Activated naive CD4-positive, alpha-beta T cell treated with anti-CD3 and anti-CD28 coated beads, Interleukin-2, amount 50 U/mL, for 72 hours (primary cell): ENCODE measurements at places on chromosomes 12 and 14.

GRCh38 chr12:106064721-106065021 lies 74.1 kb downstream of the NUAK1 start:
- no peak for DNase-seq

- DNase-seq: peak; percentile 69
Observed at GRCh38 chr12:47808050-47808449, 11.7 kb downstream of the HDAC7 start.

GRCh38 chr14:75168586-75169335 lies 7.7 kb downstream of the TMED10 start:
- no peak for DNase-seq

GRCh38 chr12:32390572-32391219 lies 8.7 kb upstream of the FGD4 start:
- DNase-seq: no peak

DNA sequence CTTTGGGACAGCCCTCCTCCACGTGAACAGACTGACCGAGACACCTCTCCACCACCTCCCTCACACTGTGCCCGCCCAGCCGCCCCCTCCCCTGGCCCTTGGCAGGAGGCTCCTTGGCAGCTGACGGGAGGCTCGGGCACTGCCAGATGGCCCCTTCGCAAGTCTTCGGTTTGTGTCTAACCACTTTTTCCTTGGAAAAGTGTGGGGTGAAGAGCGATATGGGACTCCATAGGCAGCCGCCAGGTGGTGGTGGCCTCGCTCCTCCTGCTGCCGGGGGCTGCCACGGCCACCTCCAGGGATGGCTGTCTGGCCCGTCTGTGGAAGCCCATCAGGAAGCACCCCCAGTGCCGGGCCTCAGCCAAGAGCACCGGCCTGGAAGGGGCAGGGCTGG lies 58.7 kb downstream of the LRCOL1 start:
- DNase-seq: no peak

DNA sequence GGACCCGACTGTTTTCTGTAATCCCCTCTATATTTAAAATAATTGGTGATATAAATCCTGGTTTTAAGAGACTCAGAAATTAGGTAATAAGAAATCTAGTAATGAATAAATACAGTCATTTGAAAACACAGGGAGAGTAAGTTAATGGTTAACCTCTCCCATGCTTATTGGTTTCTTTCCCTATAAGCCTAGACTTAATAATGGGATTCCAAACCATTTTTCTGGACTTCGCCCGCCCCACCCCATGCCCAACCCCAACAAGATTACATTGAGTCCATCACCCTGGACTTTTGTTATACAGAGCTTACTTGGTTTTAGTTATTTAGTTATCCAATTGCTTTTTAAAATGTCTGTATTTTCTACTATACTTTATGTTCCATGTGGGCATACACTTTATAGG lies 98.7 kb downstream of the WIF1 start:
- DNase-seq: no peak

- no peak for DNase-seq
Observed at GRCh38 chr12:65282840-65283239, 4.4 kb downstream of the MSRB3 start.

DNA sequence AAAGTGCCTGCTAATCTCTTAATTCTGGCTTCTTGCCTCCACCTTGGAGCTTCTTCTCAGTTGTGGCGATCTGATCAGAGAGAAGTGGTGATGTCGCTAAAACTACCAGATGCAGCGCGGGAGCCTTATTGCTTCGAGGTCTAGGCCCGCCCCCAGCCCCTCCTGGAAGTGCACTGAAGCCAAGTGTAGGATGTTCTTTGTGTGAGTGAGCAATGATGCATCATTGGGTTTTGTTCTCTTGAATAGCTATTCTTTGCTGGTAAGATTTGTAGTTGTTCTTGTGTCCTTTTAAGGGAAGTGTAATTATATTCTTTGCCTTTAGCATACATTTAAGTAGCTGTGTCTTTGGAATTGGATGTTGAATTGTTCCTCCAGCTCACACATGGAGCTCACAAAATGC lies 35.8 kb downstream of the MTHFD1 start:
- DNase-seq: no peak

GRCh38 chr14:60637479-60638315 lies 11.6 kb downstream of the SIX1 start:
- DNase-seq: no peak

GRCh38 chr14:78324353-78324752 lies 154.2 kb downstream of the NRXN3 start:
- DNase-seq: no peak

DNA sequence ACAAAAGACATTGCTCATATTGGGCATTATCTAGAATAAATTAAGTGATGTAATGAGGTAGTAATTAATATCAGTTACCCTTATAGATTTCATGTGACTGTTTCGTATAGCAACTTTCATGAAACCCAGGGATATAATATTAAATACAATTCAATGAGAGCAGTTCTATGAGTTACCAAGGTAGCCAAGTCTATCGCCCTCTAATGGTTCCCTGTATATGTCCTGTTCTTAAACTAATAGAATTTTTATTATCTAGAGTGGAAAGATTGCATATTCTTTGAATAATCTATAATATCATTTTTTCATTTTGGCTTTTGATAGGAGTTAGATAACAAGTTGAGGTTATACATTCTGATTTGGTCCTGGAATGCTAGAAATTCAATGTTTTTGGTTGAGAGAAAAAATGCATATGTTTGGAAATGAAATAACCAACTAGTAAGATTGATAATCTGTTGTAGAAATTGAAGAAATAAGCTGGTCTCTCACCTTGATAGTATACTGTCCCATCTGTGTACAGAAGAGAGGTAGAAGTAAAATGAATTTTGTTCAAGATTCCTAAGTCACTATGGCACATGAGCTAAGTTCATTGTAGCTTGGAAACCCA lies 59.7 kb downstream of the SCFD1 start:
- no peak for DNase-seq

GRCh38 chr14:38505973-38506249 lies 250.0 kb upstream of the CLEC14A start:
- no peak for DNase-seq

DNA sequence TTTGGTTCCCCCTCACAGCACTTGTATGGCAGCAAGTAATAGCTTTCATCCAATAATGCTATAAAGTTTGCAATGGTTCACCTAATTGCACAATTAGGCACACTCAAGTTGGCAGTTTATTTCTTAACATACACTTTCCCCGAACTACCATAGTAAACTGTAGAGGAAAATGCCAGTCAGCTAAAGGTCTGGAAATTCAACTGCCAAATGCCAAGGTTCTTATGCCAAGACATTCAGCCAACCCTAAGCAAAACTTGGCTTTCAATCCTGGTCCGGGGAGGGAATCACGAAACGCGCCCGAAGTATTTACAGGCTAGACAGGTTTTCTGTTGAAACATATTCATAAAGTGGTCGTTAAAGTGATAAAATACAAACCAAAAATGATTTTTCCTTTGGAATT lies 1512.4 kb upstream of the FLRT2 start:
- no peak for DNase-seq

DNA sequence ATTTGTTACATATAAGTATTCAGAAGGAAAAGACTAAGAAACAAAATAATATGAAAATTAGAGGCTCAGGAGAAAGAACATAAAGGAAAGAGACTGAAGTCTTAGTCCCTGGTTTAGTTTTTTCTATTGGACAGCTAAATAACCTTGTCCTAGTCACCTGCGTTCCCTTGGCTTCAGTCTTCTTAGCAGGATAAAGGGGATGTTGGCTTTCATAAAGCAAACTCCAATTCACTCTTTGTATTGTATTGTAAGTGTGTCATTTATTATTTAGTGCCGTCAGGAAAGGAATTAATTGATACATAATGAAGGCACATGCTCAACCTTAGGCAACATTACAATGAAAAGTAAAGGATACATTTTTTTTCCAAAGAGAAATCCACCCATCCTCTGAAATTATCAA lies 190.3 kb upstream of the PPFIA2 start:
- DNase-seq: no peak

GRCh38 chr14:78863143-78863542 lies 693.0 kb downstream of the NRXN3 start:
- DNase-seq: peak; percentile 21

DNA sequence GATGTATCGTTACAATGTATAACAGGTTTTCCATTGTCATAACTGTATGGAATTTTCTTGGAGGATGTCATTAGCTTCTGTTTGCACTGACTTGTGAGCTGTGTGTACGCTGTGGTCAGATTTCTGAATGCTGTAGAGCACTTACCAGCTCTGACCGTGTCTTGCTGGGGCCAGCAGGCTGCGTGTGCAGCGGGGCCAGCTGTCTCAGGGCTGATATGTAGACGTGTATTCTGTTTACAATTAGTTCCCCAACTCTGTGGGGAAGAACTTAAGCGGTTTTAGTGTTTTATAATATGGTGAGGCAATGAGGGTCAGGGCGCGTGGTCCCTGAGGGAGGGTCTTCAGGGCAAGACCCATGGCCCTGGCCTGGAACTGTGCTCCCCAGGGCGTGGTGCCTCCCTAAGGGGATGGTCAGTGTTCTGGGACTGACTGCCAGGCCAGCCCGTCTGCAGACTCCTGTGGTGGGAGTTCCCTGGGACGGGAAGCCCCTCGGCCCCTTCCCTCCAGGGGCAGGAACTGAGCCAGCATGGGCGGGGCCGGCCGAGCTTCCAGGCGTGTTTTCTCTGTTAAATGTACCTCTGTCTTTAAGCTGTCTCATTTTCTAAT lies 18.7 kb downstream of the XRCC3 start:
- DNase-seq: no peak

DNA sequence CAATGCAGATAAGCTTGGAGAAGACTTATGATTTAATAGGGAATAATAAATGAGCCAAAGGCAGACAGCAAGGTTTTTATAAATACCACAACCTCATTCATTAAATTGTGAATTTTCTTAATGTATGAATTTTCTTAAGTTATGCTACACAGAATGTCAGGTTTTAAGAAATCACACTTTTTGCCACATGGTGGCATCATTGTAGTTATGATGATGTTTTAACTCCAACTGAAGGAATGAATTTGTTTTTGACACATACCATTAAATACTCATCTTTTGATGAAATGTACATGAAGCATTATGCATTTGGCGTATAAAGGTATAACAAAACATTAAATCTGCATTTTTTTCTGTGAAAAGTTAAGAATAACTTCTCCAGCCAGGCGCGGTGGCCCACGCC lies 524.1 kb upstream of the FBXO33 start:
- no peak for DNase-seq

GRCh38 chr12:45174595-45174994 lies 41.3 kb upstream of the ANO6 start:
- DNase-seq: no peak

- no peak for DNase-seq
Observed at GRCh38 chr12:11071414-11071813, 9.3 kb upstream of the TAS2R46 start.

GRCh38 chr14:80844872-80845271 lies 96.7 kb downstream of the CEP128 start:
- DNase-seq: no peak

DNA sequence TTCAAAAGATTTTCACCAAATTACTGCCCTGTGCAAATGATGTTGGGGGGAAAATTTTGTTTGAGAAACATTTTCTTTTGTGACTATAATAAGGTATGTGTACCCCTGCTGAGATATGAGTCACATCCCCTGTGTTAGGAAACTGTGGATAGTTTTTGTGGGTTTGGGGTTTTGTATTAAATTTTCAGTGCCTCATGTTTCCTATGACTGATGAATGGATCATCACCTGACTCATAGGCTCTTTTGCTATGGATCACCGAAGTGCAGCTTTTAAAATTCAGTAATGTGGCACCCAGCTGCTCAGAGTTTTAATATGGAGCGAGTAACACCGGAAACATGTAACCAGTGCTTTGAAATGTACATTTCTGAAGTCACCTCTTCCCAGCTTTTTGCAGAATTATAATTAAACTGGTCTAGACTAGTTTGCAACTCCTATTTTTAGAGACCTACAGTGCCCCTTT lies 167.4 kb upstream of the HMGA2 start:
- DNase-seq: peak; percentile 26

GRCh38 chr12:6966351-6966750 lies 4.1 kb downstream of the PHB2 start:
- DNase-seq: no peak

DNA sequence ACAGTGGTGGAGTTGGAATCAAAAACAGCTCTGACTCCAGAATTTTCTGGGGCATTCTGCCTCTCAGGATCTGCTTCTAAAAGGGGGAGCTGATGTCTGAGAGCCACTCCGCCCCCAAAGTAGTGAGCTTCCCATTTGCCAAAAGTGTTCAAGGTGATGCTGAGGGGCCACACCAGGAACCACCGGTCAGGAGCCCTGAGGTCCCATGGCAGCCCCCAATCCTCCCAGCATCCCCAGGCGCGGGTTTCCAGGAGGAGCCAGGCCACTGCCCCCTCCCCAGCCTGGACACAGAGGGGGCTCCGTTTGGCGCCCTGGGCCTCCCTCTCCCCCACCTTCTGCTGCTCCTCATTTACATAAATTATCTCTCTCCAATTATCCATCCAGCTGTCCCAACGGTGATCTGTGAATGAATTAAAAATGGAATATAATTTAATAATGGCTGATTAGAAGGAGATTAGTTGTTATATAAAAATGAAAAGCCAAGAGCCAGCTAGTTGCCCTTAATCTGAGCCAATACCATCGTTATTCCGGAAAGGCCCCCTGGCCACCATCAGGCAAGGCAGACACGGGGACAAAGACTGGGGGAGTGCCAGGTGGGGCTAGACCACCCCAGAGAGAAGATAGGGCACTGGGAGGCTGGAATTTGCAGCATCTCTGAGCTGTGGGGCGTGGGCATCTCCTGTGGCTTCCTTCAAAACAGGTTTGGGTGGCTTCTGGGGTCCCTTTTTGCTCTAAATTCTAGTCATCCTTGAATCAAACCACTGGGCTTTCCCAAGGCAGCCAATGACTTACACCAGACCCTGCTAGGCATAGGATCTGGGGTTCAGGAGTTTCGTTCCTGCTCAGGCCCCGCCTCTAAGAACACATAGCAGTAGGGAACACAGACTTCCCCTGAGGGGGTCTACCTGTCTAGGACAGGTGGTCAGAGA lies 19.7 kb upstream of the VSX2 start:
- DNase-seq: no peak

- DNase-seq: no peak
Observed at GRCh38 chr12:115257791-115258190, 573.8 kb upstream of the TBX3 start.

DNA sequence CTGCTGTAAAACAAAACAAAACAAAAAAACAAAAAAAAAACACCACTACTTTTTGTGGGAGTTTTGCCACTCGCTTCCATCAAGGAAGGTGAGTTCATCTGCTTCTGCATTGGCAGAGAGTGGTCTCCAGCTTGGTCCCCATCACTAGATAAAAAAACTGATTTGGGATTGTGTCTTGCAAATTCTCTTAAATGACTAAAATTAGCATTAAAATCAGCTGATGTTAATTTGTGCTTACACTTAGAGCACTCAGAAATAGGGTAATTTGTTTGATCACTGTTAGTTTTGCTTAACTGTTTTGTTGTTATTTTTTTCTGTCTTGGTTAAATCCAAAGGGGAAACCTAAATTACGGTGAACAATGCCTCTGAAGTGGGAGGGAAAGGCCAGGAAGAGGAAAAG lies 1048.0 kb downstream of the LRFN5 start:
- DNase-seq: no peak

GRCh38 chr14:44966601-44967336 lies 4.8 kb downstream of the TOGARAM1 start:
- no peak for DNase-seq
